ENCODE measurements at places on chromosomes 11 and 22.
A peak's percentile ranks its signal among the peaks of the same experiment; 100 is the strongest.

DNA sequence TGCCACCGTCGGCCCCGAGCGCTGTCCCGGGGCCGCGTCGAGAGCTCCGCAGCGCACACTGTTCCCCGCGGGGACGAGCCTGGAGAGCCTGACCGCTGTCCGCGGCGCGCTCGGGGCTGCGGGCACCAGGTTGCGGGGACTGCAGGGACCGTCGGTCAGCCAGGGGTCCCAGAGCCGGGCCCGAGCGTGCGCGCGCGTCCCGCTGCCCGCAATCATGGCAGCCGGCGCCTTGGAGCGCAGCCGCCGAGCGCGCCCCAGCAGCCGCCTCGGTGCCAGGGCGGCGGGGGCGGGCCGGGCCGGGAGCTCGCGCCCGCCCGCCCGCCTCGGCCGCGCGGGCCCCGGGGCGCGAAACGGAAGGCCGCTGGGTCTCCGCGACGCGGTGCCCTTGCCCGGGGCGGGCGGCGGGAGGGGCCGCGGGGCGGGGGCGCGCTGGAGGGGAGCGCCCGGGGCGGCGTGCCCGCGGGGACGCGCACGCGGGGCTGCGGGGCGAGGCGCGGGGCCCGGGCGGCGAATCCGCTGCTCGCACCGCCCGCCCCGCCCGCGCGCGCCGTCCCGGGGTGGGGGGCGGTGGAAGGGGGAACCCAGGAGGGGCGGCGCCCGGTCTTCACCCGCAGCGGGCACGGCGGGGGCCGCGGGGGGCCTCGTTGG lies 79.4 kb upstream of the PPARA start:
- DNase-seq, result peak; percentile 35

DNA sequence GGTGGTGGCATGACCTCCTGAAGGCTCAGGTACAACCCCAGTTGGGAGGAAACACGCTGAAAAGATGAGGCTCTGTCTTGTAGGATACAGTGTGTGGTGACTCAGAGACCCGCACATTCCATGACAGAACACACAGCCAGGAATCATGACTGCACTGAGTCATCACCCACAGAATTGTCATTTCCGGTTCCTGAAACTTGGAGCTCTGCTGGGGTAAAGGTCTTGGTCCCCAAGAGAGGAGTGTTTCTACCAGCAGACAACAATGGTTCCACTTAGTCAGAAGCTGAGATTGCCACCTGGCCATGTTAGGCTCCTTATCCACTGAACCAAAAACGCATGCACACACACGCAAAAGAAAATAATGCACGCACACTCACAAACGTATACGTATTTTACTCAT lies 31.5 kb upstream of the CYB5R3 start:
- no peak for DNase-seq

- DNase-seq, result peak; percentile 49
Observed at GRCh38 chr11:73376803-73377629, 817 bp downstream of the RELT start.

DNA sequence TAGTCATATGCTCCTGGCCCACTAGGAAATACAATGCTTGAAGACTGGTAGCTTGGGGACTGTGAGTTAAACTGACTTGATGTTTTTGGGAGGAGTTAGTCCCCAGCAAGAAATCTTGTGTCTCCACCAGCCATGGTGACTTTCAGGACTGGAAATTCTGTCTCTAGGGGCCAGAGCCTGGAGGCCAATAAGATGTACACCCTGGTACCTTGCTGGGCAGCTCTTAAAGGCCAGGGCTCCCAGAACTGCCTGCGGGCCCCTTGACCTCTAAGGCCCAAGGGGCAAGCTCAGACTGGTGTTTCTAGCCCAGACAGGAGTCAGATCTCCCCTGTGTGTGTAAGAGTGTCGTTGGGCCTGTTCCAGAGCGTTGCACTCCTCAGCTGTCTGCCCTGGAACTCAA lies 128.7 kb upstream of the C11orf58 start:
- no peak for DNase-seq

DNA sequence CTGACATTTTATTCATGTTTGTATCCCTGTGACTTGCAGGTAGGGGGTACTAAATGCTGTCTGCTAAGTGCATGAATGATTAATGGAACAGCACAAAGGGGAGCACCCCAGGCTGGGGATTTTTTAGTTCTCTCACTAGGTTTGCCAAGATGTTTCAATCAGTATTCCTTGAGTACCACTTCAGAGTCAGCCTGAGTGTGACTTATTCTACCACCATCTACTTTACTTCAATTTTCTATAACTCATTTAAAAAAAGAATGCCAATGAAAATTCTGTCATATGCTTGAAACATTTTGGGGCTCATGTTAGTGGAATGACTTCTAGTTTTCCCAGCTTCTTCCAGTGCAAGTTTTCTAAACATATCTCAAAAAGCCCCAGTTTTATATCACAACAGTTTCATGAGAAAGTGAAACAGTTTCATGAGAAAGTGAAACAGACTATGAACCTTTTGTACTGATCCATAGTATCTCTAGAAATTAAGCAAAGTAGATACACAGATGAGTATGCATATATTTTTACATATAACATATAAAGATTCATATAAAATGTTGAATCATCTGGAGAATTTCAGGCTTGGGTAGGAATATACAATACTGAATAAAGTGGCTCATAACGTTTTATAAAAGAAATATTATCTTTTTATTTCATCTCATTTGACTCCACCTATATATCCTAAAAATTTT lies 252.4 kb downstream of the GRM5 start:
- no peak for DNase-seq

DNA sequence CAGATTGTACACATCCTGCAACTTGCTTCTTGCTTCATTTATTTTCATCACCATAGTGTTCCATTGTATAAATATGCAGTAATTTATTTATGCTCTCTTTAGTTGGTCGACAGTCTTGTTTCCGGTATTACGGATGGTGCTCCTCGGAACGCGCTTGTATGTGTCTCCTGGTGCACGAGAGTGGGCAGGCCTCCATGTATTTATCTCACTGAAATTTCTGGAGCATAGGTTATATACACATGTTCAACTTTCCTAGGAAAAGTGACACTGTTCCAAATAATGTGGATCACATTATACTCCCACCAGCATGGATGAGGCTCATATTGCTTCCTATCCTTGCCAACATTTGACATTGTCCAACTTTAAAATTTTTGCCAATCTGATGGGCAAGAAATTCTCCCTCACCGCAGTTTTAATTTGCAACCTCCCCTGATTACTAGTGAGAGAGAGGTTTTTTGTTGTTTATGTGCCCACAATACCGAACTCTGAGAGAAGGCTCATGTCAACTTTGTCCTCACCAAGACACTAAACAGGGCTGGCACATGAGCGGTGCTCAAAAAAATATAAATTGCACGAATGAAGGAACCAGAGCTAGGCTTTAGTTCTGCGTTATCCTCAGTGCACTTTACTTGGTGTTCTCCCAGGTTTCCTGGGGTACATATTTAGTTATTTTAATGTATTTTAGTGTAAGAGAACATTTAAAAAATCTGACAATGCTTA lies 3.8 kb downstream of the CSNK2A3 start:
- no peak for DNase-seq

DNA sequence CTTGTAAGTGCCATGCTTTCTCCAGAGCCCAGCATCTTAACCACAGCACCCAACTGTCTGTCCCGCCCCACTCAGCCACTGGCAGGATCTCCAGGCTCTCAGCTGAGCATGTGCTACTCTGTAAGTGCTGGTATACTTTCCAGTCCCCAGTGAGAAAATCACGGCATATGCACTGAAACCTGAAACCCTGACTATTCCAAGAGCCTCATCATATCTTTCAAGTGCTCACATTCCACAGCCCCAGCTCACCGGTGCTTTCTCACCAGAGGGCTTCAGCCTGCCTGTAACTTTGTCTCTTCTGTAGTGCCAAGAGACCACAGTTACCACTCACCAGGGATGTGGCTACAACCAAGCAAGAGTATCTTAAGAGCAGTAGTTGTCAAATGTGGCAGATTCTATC lies 24.4 kb upstream of the PAMR1 start:
- DNase-seq, result no peak

- no peak for DNase-seq
Observed at GRCh38 chr11:17718510-17718962, 835 bp upstream of the MYOD1 start.

GRCh38 chr11:2559527-2560311 lies 114.9 kb downstream of the KCNQ1 start:
- peak; percentile 11 for DNase-seq

DNA sequence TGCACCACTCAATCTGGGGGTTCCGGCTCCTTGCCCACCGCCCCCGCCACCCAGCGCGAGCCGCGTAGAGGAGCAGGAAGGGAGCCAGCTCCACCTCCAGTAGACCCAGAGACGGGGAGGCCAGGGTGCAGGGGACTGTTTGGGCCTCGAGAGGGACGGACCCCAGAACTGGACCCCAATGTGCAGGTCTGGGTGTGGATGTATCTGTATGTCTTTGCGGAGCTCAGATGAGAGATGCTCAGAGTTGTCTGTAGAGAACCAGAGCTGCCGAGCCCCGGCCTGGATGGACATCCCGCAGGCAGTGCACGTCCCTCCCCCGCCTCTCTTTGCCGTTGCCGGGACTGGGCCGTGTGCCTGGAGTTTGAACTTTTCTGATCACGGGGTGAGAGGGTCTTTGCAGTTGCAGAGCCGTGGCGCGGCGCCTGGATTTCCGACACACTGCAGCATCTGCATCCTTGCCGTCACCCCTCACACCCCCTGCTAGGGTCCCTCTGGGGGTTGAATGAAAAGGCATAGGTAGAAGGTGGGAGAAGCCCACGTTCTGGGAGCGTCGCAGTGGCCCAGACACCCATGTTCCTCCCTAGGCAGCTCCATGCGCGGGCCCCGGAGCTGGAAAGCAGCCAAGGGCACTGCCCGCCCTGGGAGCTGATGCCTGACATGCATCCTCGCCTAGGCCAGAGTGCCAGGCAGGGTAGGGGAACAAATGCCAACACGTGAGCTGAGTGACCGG lies 105.2 kb downstream of the KCNQ1 start:
- no peak for DNase-seq

- DNase-seq, result no peak
Observed at GRCh38 chr22:39462443-39463221, 5.8 kb downstream of the MGAT3 start.

DNA sequence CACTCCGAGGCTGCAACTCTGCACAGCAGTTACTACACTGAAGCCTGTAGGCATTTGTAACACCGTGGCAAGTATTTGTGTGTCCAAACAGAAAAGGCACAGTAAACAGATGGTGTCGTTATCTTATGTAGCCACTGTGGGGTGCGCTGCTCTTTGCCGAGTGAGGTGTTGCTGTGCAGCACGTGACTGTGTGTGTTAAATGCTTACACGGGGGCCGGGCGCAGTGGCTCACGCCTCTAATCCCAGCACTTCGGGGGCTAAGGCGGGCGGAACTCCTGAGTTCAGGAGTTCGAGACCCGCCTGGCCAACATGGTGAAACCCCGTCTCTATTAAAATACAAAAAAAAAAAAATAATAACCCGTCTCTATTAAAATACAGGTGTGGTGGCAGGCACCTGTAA lies 11.5 kb downstream of the ZBED4 start:
- no peak for DNase-seq

- peak; percentile 38 for DNase-seq
Observed at GRCh38 chr11:124745835-124746620, 6.0 kb downstream of the VSIG2 start.

GRCh38 chr11:64566042-64566914 lies 24.7 kb upstream of the SLC22A12 start:
- DNase-seq, result no peak

GRCh38 chr11:100719362-100719761 lies 32.3 kb downstream of the ARHGAP42 start:
- DNase-seq, result no peak

DNA sequence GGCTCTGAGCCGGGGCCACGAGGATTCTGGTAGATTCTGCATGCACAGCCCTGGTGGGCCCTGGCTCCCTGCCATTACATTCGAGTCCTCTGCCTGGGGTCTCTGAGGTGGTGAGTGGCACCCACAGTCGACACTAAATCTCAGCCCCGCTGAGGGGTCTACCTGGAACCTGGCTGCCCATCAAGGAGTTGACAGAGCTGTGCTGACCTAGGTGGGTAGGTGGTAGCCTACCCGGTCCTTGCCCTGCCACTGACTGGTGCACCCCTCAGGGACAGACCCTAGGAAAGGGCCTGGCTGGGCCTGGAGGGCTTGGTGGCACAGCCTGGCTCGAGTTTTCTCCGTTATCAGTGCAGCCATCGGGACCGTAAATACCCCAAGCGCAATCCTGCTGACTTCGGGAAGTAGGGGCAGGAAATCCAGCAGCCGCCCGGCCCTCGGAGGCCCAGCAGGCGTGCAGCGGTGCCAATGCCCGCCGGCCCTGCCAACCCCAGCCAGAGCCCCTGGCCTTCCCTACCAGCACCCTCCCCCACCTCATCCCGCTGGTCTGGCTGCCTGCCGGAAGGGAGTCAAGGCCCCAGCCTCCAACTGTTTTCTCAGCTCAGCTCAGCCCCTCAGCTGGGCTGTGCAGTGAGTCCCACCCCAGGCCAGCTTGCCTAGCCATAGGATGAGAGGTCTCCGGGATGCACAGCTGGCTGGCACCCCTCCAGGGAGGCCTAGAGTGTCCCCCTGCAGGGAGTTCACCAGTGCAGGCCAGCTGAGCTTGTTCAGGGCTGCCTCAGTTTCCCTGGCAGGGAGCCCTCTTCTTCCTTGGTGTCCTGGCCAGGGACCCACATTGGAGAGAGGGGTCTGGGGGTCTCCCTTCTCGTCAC lies 80.4 kb upstream of the KCNQ1OT1 start:
- peak; percentile 13 for DNase-seq

GRCh38 chr22:46290843-46291785 lies 5.6 kb upstream of the GTSE1 start:
- DNase-seq, result no peak

DNA sequence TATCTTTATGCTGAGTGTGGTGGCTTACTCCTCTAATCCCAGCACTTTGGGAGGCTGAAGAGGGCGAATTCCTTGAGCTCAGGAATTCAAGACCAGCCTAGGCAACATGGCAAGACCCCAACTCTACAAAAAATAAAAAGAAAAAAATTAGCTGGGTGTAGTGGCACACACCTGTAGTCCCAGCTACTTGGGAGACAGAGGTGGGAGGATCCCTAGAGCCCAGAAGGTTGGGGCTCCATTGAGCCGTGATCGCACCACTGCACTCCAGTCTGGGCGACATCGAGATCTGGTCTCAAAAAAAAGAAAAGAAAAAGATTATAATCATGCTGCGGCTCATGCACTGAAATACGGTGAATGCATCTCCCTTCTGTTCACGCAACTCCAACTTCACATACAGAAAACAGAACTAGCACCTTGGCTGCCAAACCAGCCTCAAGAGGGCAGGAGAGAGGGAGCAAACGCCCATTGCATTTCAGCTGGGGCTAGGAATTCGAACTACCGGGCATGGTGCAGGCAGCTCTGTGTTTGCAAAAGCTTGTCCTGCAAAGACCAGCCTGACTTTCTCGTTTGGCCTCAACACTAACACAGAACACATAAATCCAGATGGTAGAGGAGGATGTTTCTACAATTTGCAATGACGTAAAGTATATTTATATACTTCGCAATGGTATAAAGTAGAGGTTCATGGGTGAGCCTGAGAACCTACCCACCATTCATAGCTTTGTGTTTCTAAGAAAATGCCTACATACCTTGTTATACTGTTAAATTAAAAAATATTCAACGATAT lies 6.3 kb upstream of the SYNGR1 start:
- peak; percentile 58 for DNase-seq

GRCh38 chr11:134821422-134821821 lies 409.4 kb upstream of the B3GAT1 start:
- no peak for DNase-seq

Data from activated CD8-positive, alpha-beta memory T cell treated with anti-CD3 and anti-CD28 coated beads, Interleukin-2, amount 50 U/mL, for 4 hours (primary cell).